ENCODE measurements at places on chromosomes 2 and 18.

DNA sequence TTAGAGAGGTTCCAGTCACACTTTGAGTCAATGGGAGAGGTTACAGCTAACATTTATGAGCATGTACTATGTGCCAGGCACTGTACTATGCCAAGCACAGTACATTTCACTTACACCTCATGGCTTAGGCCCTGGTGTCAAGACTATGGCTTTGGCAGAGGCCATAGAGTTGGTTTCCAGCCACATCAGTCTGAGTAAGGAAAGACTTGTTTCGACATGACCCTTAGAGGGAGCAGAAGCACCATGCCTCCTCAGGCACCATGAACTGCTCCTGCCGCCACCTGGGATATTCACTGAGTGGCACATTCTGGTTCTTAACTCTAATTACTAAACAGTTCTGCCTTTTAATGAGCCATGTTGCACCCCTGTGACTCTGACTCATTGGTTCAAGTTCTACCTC, 12.7 kb downstream of the DGUOK start:
- DNase-seq: no peak

DNA sequence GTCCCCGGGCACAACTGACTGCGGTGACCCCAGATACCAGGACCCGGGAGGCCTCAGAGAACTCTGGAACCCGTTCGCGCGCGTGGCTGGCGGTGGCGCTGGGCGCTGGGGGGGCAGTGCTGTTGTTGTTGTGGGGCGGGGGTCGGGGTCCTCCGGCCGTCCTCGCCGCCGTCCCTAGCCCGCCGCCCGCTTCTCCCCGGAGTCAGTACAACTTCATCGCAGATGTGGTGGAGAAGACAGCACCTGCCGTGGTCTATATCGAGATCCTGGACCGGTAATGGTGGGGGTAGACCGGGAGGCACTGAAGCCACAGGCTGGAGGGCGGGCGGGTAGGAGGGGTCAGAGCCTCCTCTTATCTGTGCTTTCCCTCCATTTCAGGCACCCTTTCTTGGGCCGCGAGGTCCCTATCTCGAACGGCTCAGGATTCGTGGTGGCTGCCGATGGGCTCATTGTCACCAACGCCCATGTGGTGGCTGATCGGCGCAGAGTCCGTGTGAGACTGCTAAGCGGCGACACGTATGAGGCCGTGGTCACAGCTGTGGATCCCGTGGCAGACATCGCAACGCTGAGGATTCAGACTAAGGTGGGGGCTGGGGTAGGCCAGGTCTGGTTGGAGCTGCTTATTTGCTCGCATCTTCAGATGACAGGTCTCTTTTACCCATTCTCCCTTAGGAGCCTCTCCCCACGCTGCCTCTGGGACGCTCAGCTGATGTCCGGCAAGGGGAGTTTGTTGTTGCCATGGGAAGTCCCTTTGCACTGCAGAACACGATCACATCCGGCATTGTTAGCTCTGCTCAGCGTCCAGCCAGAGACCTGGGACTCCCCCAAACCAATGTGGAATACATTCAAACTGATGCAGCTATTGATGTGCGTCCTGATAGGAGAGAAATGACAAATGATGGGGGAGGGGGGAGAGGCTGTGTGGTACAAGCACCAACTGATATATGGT, 780 bp downstream of the HTRA2 start:
- no peak for DNase-seq

DNA sequence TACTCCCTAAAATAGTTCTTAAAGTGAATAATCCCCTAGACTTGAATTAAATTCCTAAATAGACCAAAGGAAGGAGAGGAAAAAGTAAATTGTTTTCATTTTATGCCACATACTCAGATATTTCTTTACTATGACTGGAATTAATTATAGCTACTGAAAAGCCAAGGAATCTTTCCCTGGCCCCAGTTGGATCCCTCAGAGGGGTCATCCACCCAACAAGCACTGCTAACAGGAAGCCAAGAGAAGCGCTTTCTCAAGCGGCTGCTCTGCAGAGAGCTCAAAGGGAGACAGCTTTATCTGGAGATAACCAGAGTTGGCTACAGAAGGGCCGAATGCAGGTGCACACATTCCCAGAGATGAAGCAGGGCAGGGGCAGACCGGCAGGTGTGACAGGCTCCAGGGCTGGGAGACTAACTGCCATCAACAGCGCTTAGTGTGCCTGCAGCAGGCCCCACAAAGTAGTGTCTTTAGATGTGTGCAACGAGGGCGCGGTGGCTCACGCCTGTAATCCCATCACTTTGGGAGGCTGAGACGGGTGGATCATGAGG, 51.1 kb downstream of the POLR1A start:
- no peak for DNase-seq

- no peak for DNase-seq
Measured at GRCh38 chr18:49028801-49029506, 78.2 kb upstream of the SMAD7 start.

DNA sequence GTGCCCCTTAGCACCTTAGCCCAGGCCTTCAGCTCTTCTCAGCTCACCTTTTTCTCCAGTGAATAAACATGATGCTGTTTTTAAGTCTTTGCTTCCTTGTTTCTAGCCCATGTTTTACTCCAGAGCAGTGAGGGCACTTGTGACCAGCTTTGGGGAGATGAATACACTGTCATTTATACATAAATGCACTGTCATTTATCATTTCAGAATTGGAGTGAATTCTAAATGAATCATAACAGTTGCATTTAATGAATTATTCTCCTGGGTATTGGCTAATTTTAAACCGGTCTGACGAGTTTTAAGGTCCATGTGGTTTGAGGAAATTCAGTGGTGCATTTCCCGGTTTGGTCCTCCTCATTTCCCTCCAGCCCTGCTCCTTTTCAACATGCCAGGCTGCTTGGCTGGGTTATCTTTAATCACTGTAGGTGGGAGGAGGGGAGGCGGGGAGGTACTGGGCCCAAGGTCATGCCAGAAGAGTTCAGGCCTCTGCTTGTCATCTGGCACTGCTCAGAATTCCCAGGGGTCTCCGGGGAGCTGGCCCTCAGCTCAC, 23.9 kb downstream of the PRKCE start:
- peak; percentile 90 for DNase-seq

Data from DMS79 treated with DMSO at 0.1 percent for 48 hours (cell line).